ENCODE measurements at places on chromosomes 11 and 22.

DNA sequence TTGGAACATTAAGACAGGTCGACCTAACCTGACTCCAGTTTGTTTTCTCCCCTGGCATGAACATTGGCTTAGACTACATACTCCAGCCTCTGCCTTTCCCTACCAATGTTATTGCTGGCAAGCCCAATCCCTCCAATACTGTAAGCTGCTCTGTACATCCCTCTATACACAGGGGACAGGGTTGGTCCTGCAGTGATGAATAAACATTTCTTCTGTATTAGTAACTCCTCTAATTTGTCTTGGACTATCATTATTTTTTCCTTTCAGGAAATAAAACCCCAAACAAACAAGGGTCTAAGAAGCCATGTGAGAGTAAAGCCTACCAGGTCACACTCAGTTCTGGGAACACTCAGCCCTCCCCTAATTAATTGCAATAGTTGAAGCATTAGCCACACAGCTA is 35.1 kb upstream of the FJX1 start:
- no peak for DNase-seq

DNA sequence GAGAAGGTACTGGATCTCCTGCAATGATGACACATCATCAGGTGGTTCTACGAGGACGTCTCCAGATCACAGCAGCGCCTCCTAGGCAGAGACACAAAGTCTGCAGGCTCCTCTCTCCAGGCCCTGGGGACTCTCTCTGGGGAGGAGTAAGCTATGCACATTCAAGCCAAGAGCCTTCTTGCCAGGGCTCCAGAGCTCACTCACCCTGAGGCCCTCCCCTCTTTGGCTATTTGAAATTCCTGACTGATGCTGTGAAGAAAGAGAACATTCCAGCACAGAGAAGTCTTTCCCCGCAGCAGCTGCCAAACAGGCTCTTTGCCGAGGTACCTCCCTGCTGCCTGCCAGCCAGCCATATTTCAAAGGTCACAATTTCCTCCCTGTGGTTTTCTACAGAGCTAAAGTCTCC is 204.9 kb downstream of the CSNK2A3 start:
- no peak for DNase-seq

DNA sequence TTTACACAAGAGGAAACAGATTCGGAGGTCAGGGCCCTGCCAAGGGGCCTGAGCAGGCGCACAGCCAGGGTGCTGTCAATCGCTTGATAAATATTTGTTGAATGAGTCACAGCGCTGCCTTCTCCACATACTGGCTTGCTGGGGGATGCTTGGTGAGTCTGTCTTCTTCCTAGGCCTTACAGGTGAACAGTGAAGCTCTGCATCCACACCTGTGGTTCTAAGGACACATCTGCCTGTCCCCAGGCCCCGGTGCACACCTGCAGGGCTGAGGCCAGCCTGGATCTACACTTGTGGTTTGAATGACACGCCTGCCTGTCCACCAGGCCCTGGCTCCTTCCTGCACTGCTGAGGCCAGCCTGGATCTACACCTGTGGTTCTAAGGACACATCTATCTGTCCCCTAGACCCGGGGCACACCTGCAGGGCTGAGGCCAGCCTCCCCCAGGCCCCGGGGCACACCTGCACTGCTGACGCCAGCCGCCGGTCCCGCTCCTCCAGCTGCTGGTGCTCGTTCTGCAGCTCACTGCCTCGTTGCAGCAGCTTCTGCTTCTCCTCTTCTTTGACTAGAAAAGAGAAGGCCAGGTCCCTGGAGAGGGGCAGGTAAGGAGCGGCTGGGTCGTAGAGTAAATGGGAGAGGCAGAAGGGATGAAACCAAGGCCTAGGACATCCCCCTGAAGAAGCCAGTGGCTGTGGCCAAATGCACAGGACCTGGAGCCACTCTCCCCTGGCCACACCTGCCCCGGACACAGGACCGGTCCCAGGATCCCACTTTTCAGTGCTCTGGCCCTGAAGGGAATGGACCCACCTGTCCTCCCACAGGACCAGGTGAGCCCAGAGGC is 124.6 kb downstream of the PHF21B start:
- no peak for DNase-seq

DNA sequence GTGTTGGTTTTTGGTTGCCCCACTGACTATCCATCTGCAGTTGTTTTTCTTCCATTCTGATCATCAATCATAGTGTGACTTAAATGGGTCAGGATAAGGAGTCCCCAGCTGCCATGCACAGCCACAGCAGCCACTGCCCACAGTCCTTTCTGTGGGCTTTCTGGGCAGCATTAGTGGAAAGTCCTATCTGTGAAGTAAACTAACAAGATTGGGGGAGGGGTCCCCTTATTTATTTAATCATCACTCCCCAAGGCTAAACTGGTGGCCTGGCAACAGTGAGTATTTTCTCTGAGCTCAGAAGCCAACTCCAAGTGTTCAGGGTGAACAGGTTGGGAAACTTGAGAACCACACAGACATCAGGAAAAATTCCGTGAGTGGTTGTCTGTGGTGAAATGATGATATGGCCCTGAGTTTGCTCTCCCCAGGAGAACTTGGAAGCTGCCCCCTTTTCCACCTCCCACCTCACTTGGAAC is 145.0 kb downstream of the CCDC34 start:
- no peak for DNase-seq

GRCh38 chr22:50102946-50103345 is 13.1 kb downstream of the MOV10L1 start:
- DNase-seq, result no peak

- DNase-seq, result no peak
These were observed 4.4 kb downstream of the TSG101 start for GRCh38 chr11:18522388-18522787.

DNA sequence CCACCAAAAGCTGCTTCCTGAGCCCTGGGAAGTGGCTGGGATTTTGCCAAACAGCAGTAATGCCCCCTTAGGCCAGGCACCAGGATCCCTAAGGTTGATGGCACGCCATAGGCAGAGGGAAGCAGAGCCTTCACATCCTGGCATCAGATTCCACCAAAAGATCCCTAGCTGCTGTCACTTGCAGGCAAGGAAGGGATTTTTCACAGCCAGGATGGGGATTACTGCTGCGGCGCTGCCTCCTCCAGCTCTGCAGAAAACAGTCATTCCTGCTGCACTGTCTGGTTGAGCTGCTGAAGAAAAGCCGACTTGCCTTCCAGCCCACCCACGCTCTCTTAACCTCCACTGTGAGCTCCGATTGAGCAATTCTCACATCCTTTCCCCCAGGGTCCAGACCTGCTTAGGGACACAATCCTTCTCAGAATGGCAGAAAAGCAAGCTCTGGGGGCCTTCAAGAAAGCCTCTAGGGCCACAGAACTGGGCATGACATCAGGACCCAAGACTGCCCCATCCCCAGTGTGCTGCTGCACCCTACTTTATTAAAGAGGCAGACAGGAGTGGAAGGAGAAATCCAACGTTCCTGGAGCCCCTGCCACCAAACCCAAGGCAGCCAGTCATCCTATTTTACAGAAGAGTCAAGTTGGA is 19.9 kb downstream of the SYN3 start:
- DNase-seq, result no peak

- DNase-seq, result no peak
These were observed 120.9 kb downstream of the SLC17A6 start for GRCh38 chr11:22459048-22459447.

DNA sequence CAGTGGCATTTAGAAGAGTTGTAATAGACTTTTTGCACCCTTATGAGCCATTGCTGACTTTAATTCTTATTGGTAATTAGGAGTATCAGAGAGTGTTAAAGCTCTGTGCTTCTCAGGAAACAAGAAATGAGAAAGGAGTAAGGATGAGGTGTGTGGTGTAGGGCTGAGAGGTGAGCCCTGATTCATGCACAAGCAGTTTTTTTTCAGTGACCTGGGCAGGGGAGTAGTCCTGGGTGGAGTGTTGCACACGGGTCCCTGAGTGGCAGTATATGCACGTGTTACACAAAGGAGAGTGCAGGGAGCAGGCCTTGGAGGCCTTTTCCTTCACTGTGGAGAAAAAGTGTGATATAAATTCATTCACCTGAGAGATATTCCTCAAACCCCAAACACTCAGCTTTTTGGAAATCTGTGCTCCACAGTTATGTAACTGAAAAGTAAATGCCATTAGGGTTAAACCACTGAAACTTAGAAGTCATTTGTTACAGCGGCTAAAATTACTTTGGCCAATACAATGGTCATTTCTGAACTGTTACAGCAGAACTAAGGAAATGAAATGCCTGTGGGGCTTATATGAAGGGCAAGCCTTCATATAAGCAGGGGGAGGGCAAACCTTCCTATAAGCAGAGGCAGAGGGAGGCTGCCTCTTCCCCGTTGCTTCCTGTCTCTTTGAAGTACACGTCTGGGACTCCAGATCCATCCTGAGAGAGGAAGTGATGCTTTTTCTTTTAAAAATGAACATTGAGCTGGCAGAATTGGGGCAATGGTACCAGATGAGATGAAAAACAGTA is 62.6 kb upstream of the OLFML1 start:
- no peak for DNase-seq

Measured in NCI-H1048 (cell line).